ENCODE measurements at places on chromosomes 1 and 21. TPM values are rescaled to one million over a fixed set of nuclear protein-coding genes. Genes with fewer than 3 reads are reported as not detected.

DNA sequence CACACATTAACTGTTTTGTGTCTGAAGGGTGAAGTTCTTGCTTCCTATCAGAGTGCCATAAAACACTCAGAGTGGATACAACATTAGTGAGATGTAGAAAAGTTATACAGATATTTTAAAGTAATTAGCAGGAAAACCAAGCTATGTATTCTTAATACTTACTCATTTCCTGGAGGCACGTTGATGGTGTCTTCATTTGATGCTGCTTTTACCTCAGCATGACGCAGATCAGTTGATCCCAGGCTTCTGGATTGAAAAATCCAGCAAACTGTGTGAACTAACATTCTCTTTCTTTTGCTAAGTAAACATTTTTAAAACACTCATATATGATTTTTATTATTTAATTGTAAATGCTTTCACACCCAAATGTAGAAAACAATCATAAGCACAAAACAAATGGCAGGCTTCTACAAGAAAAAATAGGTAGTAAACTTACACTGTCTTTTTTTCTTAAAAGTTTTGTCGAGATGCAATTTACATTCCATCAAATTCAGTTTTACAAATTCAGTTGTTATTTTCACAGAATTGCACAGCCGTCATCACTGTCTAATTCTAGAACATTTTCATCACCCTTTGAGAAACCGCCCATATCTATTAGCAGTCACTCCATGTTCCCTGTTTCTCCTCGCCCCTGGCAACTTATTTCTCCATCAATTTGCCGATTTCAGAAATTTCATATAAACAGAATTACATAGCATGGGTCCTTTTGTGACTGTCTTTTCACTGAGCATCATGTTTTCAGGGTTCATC, 198.9 kb downstream of the LRRC7 start:
- H3K27ac ChIP-seq, result no peak overlapping the region
- H3K36me3 ChIP-seq, result no peaks in the 10 kb centered on the region
- no peak overlapping the region for H3K4me3 ChIP-seq
- no peaks in the 10 kb centered on the region for H3K4me1 ChIP-seq

- H3K27me3 ChIP-seq, result no peaks in the 10 kb centered on the region
- no peaks in the 10 kb centered on the region for H3K36me3 ChIP-seq
- no peak for DNase-seq
- peaks cover 6% of the 10 kb centered on the region for H3K4me1 ChIP-seq
Observed at GRCh38 chr1:7743346-7743745, 27.8 kb upstream of the VAMP3 start.

DNA sequence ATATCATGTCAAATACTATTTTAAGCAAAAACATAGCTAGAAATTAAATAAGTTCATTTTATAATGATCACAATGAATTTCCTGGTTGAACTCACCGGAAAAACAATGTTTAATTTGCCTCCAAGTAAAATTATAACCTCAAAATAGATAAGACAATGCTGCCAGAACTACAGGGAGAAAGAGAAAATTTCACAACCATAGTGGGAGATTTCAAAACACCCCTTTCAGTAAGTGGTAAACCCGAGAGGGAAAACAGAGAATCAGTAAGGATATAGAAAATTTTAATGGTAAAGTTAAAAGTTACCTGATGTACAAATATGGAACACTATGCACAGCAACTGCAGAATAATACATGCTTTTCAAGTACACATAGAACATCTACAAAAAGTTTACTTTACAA, 43.2 kb upstream of the PLA2G4A start:
- H3K4me1 ChIP-seq, result no peaks in the 10 kb centered on the region
- no peaks in the 10 kb centered on the region for H3K36me3 ChIP-seq
- no peak overlapping the region for H3K27ac ChIP-seq
- no peak for DNase-seq
- H3K4me3 ChIP-seq, result no peak overlapping the region

- peaks cover 10% of the 10 kb centered on the region for H3K27me3 ChIP-seq
- no peak for DNase-seq
- H3K36me3 ChIP-seq, result no peaks in the 10 kb centered on the region
- no peaks in the 10 kb centered on the region for H3K4me1 ChIP-seq
- no peak overlapping the region for H3K27ac ChIP-seq
Observed at GRCh38 chr21:39087238-39088030, 95.8 kb downstream of the PSMG1 start.

DNA sequence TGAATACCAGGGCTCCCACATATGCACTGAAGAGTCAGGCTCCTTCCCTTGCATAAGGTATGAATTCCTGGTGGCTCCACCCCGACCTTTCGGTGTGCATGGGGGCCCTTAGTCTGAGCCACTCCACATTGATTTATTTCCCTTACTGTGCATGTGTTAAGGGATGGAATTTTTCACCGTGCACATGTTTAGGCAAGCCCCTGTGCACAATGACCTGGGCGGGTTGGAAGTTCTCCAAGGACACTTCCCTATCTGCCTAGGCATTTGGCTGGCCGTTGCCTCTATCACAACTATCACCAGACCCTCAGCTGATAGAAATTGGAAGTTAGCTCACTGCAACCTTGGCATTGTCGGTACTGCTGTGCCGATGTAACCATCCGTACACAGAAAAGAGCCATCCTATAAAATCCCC, 9.7 kb downstream of the S100A6 start:
- no peaks in the 10 kb centered on the region for H3K27me3 ChIP-seq
- no peaks in the 10 kb centered on the region for H3K4me1 ChIP-seq
- no peak overlapping the region for H3K4me3 ChIP-seq
- no peaks in the 10 kb centered on the region for H3K36me3 ChIP-seq
- no peak for DNase-seq
- no peak overlapping the region for H3K27ac ChIP-seq

GRCh38 chr1:104248385-104248784, 498.7 kb downstream of the AMY1C start:
- H3K27me3 ChIP-seq, result no peaks in the 10 kb centered on the region
- H3K4me1 ChIP-seq, result no peaks in the 10 kb centered on the region
- no peaks in the 10 kb centered on the region for H3K36me3 ChIP-seq

DNA sequence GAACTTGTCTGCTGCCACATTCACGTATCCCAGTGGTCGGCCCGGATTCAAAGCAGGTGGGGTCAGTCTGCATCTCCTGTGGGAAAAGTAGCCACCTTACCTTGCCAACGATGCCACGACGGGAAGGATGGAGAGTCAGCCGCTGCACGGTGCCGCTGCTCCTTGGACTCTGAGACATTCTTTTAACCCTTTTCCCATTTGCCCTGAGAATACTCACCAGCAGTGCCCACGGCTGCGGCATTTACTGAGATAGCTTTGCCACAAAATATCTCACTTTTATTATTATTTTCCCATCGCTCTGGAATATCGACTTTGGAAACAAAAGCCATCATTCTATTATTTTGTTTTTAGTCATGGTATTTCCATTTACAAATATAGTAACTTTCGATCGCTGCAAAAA, 15.3 kb upstream of the TTC34 start:
- no peaks in the 10 kb centered on the region for H3K4me1 ChIP-seq
- DNase-seq, result no peak
- no peaks in the 10 kb centered on the region for H3K36me3 ChIP-seq
- H3K4me3 ChIP-seq, result no peak overlapping the region

The OR2T27 gene
- total RNA-seq, result not detected

The TDRD5 gene
- not detected for total RNA-seq
